ENCODE measurements at places on chromosomes 11 and 22.
A peak's percentile ranks its signal among the peaks of the same experiment; 100 is the strongest.

GRCh38 chr22:47957649-47958048 is 1195.2 kb downstream of the TBC1D22A start:
- no peak for DNase-seq

DNA sequence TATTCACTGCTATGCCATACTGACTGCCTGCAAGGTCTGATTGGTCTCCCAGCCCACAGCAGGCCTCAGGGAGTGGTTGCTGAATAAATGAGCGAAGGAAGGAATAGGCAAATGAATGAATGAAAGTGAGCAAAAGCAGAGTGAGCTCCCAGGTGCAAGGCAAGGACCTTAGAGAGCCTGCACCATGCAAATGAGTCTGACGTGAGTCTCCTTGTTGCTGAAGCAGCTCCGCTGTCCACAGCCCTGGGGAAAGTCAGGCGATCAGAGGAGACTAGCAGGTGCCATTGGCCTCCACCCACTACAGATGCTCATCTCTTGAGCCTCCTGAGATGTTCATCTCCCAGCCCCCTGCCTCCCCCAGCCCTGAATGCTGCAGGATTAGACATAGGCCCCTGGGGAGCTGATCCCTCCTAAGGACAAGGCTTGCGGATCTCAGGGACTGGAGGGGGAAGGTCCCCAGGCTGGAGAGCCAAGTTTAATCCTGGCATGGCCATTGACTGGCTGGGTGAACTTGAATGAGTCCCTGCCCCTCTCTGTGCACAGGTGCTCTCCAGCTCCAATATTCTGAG is 22.1 kb downstream of the GDPD5 start:
- no peak for DNase-seq

DNA sequence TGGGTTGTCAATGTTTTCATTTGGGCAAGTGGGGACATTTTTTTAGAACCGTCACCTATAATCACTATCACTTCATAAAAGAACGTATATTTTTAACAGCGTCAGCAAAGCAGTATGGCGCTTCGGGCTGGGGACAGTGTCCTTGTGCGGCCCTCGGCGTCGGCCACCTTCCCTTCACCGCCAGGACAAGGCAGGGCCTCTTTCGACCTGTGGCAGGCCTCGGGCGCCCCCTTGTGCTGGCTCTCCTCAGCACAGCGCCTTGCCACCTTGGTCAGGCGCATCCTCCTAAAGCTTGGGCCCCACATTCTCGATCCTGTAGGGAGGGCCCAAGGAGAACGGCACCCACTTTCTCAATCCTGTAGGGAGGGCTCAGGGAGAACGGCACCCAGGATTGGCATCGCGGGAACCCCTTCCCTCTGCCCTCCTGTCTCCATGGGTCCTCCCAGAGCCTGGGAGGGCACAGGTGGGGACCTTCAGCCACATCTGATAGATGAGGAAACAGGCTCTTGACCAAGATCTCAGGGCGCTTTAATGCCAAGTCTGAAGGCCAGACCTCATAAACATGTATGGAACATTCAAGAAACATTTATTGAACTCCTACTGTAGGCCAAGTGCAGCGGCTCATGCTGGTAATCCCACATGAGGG is 11.5 kb upstream of the FADD start:
- peak; percentile 4 for DNase-seq

- DNase-seq, result peak; percentile 12
Measured at GRCh38 chr22:22818861-22819855, 68.5 kb upstream of the IGLL5 start.

- no peak for DNase-seq
Measured at GRCh38 chr11:108536783-108537182, 38.6 kb upstream of the POGLUT3 start.

GRCh38 chr11:80327956-80328614 is 887.3 kb upstream of the TENM4 start:
- DNase-seq, result no peak

GRCh38 chr22:48654492-48654891 is 1173.2 kb downstream of the BRD1 start:
- DNase-seq, result no peak

DNA sequence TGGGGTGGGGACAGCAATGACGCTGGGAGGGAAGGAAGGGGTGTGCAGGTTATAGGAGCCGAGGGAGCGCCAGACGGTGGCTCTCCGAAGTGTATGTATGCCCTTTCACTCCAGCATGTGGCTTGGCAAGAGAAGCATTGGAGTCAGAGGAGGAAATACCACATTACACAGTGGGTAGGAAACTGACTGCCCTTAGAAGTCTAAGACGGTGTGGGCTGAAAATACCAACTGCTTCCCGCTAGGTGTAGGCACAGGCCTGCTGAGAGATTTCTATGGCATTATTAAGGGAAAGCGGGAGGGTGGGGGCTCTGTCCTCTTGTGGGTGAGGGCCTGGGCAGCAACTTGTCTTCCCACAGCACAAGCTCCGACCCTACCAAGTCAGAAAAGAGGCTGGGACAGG is 44.7 kb downstream of the CACNG2 start:
- no peak for DNase-seq

DNA sequence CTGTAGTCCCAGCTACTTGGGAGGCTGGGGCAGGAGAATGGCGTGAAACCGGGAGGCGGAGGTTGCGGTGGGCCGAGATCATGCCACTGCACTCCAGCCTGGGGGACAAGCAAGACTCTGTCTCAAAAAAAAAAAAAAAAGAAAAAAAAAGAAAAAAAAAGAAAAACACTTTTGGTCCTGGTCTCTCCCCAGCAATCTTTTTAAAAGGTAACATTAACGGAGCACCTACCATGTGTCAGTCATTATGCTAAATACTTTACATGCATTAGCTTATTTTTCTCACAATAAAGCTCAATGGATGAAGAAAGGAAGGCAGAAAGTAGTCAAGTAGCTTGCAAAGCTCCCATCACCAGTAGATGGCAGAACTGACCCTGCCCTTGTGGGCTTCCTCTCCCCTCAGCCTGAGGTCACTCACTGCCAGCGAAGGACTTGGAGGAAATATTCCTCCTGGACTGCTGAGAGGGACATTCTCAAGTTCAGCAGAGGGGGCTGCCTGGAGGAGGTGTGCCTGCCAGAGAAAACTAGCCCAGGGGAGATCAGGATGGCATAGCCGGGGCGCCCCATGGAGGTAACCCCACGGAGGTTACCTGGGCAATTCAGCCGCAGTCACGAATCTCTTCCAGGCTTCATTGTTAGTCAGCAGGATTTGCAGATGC is 15.5 kb downstream of the APOL3 start:
- DNase-seq, result no peak

DNA sequence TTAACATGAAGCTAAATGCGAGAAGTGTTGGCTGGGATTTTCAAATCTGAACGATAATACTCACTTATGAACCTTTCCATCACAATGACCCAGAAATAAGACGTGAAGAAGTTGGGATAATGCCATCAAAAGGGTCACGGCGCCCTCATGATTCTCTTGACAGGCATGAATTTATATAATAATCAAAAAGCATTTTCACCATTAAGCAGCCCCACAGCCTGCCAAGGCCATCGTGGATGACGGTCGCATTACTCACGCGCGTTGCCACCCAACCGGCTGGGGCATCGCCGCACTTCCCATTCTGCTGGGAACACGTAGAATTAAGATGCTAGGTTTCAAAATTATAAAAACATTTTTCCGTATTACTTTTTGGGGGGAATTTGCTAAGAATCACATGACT is 18.9 kb upstream of the GAL start:
- no peak for DNase-seq

DNA sequence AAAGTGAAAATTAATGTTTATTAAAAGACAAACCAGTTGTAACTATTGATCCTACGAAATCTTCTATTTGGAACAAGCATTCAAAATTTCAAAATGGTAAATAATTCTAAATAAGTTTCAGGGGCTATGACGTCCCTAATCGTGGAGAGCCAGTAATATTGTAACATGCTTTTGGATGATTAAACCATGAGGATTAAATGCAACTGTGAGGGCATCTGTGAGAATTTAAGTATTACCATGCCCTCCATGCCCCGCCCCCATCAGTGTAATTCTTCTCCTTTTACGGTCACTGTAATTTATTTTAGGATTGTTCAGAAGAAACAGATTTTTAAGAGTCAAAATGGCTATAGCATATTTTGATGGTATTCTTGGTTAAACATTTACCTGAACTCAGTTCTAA is 133.2 kb downstream of the APOL5 start:
- DNase-seq, result no peak

DNA sequence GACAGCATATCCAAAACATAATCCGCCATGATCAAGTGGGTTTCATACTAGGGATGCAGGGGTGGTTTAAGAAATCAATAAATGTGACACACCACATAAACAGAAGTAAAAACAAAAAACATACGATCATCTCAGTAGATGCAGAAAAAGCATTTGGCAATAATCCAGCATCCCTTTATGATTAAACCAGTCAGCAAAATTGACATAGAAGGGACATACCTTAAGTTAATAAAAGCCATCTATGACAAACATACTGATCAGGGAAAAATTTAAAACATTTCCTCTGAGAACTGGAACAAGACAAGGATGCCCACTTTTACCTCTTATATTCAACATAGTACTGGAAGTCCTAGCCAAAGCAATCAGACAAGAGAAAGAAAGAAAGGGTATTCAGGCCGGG is 49.6 kb downstream of the GAS2 start:
- DNase-seq, result no peak

DNA sequence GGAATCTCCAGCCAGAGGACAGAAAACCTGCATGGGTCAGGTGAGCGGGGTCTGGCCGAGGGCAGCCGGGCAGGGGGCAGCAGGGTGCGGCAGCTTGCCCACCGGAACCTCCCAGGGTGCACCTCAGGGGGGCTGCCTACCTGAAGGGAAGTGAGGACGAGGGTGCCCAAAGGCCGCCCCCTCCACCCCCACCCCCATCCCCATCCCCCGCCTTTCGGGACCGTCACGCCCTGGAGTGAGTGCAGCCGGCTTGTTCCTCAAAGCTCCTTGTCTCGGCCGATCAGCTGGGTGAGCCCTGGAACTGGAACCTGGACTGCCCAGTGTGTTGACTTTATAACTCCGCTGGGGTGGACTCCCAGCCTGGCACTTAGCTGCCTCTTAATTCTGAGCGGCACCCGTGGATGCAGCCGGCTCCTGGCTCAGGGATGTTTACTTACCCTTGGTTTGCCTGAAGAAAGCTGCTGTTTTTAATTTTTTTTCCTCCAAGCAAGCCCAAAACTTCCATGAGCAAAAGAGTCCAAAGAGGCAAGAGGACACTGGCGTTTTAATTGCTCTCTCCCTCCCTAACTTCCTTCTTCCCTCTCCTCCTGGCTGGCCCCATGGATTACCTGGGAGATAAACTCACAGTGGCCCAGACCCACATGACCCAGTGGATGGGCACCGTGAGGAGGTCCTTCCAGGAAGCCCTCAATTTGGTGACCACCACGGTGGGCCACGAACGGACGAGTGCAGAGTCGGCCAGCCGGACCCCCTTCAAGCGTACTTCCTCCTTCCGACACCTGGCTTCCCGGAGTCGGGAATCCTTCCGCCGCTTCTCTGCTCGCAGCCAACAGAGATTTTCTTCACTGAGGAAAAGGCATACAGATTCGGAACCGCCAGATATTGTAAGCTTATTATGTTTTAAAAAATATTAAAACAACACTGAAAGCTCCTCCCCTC is 87.8 kb upstream of the CRYBB3 start:
- no peak for DNase-seq

DNA sequence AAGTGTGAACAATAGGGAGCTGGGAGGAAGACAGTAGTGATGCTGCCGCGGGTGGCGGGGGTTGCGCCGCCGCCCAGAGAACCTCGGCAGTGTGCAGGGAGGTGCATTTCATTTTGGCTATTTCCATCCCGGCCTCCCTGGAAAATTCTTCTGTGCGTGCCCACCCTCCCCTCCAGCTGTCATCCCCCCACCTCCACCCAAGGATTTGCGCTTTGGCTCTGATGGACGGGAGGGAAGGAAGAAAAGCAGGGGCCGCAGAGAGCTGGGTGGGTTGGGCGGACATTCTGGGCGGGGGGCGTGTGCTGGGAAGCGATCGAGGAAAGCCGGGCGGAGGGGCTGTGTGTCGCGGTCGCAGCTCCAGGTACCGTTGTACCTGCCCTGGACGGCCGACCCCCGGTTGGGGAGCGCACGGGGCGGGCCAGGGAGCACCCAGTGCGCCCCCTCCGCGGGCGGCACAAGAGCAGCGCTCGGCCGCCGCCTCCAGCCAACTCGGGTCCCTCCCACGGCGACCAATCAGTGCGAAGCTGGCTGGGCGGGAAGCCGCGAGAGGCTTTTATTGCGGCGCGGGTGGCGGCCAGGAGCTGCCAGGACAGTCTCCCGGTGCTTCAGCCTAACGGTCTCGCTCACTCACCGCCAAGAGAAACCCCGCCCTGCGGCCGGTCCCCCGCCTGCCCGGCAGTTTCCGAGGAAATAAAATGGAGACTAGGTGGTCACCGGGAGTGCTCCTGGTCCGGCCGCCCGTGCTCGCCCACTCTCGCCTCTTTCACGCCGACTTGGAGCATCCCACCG is 1.6 kb downstream of the NCAM1 start:
- no peak for DNase-seq
